HEK293T (cell line): ENCODE measurements at places on chromosomes 5 and 9.

DNA sequence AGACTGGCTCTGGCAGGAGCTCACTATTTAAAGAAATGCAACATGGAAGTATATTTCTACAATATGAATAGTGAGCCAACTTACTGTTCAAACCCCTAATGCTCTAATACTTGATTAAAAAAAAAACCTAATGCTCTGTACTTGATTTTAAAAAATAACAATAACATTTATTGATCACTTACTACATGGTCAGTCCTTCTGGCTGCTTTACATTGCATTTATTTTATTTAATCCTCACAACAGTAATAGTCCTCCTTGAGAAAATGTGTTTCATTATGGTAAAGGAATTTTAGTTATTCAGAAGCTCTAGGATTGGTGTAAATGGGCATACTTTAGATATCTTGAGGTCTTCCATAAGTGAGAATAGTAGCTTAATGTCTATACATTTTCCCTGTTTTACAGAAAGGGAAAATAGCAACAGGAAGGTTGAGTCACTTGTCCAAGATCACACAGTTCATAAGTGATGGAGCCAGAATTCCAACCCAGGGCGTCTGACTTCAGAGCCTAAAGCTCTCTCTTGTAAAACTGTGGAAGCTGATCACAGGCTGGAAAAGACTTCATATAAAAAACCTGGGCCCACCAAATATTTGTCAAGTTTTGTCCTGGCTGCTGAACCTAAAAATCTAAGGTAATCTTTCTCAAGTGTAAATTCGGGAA, 1.0 kb downstream of the STARD4 start:
- no peak for DNase-seq

GRCh38 chr9:121059998-121060636, 10.0 kb upstream of the C5 start:
- peak; percentile 59 for DNase-seq

DNA sequence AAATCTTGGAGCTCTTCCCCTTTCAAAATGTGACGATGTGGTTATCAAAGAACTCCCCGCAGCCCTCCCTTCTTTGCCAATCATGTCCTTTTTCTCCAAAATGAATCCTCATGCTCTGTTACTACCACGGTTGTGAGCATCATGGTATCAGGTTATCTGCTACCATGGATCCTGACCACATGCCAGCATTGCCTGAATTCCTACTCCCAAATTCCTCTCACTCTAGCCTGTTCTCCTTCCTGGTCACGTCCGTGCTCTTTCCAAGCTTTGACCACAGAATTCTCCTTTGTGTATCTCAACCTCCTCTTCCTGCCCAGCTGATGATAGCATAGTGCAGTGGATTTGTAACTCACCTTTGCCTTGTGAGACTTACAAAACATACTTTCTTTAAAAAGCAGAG, 59.5 kb upstream of the FBXL7 start:
- DNase-seq = no peak

DNA sequence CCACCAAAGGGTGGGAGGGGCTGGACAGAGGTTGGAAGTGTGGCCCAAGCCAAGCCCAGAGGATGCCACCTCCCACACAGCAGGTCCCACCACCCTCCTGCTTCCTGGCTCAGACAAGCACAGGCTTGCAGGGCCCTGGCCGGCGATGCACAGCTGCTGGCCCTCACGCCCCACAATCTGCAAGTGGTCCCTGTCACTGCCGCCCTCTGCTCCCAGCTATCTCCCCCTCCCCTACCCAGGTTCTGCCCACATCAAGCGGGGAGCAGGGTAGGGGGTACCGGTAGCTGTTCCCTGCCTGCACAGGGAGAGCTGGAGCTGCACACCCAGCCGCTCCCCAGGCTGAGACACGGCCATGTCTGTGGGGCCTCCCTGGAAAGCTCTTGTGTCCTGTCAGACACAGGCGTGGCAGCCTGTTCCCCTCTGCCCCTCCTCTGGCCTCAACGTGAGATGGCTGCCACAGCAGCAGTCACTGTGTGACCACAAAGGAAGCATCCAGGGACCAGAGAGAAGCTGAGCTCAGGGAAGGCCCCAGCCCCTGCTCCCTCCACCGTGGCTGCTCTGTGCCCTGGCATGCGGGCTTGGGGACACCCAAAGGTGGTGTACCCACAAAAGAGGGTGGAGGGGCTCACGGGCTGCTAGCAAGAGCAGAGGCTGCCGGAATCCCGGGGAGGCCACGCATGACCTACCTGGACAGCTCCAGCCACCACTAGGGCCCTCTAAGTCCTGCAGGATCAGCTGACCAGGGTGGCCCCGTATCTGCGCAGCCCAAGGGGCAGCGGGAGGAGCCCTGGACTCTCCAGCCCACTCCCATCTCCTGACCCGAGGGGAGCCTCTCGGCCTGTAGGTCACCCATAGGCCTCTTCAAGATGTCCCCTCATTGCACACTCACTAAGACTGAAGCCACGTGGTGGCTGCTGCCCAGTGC, 10.9 kb upstream of the ZDHHC11 start:
- DNase-seq = no peak

DNA sequence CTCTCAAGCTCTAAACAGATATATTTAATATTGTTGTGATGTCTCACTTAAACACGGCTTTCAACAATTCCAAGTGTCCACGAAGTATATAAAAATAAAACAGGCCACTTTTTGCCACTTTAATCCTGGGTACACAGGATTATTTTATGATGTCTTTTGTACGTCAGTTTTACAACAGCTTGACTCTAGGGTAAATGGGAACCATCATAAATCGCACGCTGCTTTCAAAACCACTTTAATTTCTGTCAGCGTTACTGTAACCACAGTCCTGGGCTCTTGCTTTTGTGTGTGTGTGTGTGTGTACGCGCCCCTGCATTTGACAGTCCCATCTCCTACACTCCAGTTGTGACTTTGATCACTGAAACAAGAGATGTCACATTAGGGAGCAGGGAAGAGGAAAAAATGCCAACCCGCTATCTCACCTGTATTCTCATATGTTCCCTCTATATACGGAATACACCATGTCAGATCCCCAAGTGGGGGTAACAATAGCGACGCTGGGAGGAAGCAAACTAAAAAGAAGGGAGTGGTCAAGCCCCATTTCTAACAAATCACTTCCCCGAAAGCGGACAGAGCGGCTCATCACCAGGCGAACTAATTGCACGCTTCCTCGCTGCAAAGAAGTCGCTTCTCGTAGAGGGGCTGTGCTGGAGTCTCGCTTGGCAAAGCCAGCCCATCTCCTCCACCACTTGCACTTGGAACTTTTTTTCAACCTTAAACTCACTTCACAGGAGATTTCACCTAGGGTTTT, 1.2 kb downstream of the BNC2 start:
- no peak for DNase-seq

GRCh38 chr9:76135902-76136301, 245.4 kb downstream of the PCSK5 start:
- no peak for DNase-seq

- DNase-seq = no peak
Observed at GRCh38 chr9:7174884-7175283, 417.1 kb downstream of the KDM4C start.

DNA sequence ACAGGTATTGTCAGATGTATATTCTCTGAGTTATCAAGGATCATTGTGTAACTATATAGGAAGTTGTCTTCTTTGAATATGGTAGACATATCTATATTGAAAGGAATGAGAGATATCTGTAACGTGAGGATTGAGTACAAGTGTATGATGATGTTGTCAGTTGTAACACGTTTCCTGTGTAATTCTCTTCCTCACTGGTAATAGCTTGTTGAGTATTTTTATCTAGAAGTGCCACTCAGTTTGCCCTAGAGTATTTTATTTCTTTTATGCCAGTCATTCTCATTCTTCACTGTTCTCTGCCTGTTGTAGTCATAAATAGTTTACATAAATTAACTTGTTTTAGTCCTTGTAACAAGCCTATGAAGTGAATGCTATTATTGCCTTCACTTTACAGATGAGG, 172.1 kb downstream of the BAAT start:
- DNase-seq = no peak

GRCh38 chr9:78309066-78309465, 12.1 kb downstream of the PSAT1 start:
- no peak for DNase-seq

DNA sequence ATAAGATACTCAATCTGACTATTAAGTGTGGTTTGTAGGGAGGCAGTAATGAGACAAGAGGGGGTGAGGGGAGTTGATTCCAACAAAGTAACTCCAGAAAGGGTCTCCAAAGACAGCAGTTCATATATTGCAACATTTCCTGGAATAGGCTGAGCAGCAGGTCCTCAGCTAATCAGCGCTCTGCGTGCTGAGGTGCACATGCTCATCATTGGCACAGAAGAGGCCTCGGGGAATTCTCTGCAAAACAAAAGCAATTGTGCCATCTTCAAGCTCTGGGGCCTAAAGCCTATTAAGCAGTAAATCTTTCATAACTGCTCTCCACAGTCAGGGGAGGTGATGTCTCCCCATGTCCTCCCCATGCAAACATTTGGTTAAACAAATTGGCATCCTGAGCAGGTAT, 357.3 kb downstream of the SPOCK1 start:
- no peak for DNase-seq

GRCh38 chr5:157047898-157048297, 11.0 kb downstream of the HAVCR1 start:
- no peak for DNase-seq

GRCh38 chr5:158513490-158514318, 586.0 kb downstream of the EBF1 start:
- no peak for DNase-seq

- peak; percentile 74 for DNase-seq
Observed at GRCh38 chr9:16191691-16192402, 639.0 kb downstream of the CCDC171 start.

DNA sequence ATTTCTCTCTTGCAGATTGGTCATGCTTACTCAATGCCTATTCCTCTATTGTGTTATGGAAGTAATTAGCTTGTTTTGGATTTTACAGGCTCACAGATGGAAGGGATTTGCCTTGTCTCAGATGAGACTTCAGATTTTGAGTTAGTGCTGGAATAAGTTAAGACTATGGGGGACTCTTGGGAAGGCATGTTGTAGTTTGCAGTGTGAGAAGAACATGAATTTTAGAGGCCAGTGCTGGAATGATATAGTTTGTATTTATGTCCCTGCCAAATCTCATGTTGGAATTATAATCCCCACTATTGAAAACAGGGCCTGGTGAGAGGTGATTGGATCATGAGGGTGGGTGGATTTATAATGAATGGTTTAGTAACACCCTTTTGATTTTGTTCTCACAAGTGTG, 6.1 kb upstream of the TUSC1 start:
- no peak for DNase-seq

GRCh38 chr9:21674894-21675293, 127.5 kb upstream of the MTAP start:
- no peak for DNase-seq

GRCh38 chr5:134905246-134905996, 490 bp downstream of the PCBD2 start:
- DNase-seq = peak; percentile 36

DNA sequence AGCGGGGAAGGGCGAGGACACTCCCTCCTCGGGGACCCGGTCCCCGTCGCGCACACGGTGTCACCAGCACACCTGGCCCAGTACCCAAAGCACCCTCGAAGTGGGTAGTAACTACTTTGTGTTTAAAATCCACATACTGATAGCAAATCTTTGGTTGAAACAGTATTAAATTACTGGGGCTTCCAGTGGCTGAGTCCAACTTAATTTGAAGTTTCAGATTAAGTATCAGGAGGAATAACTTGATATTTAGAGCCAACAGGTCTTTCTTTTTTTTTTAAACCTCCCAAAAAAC, 615 bp downstream of the ATG10 start:
- DNase-seq = no peak

- no peak for DNase-seq
Observed at GRCh38 chr9:124309667-124310084, 51.9 kb downstream of the NEK6 start.

GRCh38 chr5:72922422-72922821, 33.4 kb upstream of the FCHO2 start:
- no peak for DNase-seq

- no peak for DNase-seq
Observed at GRCh38 chr5:76341651-76342334, 61.3 kb upstream of the IQGAP2 start.

DNA sequence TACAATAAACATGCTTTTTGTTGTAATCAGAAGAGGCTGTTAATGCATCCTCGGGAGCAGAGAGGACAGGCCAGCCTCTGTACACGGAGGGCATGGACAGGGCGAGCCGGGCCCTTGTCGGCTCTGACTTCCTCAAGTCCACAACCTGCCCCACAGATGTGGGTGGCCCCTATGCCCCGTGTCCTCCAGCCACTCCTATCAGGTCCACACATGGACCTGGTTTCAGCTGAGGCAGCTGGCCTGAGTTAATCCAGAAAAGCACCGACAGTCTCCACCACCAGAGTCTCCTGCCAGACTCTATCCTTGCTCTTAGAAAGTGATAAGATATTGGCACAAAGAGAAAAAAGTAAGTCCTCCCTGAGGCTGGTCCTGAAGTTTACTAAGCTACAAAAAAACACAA, 52.4 kb upstream of the PHYKPL start:
- no peak for DNase-seq

- no peak for DNase-seq
Observed at GRCh38 chr9:124491049-124491975, 15.9 kb downstream of the NR5A1 start.

DNA sequence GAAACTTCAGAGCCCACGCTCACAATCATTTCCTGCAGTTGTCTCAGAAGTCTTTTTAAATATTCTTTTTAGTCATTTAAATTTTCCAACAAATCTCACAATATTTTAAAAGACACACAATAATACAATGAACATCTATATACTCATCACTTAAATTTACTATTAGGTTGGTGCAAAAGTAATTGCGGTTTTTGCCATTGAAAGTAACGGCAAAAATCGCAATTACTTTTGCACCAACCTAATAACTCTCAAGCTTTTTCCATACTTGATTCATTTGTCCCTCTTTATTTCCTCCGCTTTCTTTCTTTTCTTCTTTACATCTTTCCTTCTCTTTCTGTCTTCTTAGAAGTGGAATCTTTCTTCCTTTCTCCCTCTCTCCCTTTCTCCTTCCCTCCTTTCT, 19.2 kb upstream of the TMEM215 start:
- DNase-seq = no peak

- DNase-seq = no peak
Observed at GRCh38 chr9:76677481-76678055, 86.7 kb upstream of the PCA3 start.

- no peak for DNase-seq
Observed at GRCh38 chr5:142065273-142065672, 43.3 kb upstream of the NDFIP1 start.

GRCh38 chr9:71774920-71775319, 6.6 kb upstream of the CEMIP2 start:
- no peak for DNase-seq

- DNase-seq = no peak
Observed at GRCh38 chr5:54062958-54063357, 247.4 kb downstream of the ARL15 start.

- no peak for DNase-seq
Observed at GRCh38 chr5:142109331-142110045, 909 bp downstream of the NDFIP1 start.

DNA sequence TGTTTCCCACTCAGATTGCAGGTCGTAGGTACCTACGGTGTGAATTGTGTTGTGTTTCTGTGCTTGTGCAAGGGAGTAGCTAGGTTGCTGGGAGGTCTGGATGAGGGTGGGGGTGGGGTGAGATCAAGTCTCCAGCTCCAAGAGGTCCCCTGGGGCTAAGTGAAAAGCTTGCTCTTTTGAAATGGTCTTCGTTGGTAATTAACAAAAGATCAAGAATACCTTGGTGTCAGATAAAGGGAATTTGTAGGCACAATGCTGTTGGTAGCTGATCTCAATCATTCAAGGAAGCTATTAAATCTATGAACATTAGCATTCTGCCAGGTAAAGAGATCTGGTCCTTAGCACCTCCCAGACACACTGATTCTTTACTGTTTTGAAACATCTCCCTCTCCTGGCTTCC, 928 bp upstream of the PCDHGC4 start:
- no peak for DNase-seq

- no peak for DNase-seq
Observed at GRCh38 chr5:1553539-1554409, 30.0 kb upstream of the LPCAT1 start.
